ENCODE measurements at places on chromosomes 6 and 20.

DNA sequence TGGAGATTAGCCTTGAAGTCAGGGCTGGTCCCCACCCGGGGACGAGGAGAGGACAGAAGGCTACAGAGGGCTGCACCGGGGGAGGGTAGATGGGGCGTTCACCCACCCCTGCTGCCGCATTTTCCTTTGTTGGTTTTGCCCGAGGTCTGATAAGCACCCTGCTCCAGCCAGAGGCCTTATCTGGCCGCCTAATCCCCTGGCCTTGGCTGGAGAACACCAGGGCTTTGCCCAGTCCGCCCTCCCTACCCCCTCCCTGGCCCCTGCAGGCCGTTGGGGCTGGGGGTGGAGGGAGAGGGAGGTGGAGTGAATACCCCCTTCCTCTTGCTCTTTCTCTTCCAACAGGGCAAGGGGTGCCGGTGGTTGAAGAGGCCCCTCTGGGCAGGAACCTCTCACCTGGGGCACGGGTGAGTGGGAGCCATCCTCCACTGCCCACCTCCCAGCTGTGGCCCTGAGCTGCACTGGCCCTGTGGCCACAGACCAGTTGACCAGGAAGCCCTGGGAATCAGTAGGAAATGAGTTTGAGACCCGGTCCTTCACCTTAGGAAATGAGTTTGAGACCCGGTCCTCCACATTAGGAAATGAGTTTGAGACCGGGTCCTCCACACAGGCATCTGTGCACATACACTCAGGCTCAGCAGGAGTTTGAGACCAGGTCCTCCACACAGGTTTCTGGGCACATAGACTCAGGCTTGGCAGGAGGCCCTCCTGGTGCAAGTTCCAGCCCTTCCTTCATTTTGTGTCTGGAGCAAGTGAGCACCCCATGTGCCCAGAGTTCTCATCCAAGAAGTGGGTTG, 12.0 kb upstream of the GATA5 start:
- no peak for DNase-seq

GRCh38 chr6:24935366-24936152, at the start of gene RIPOR2:
RIPOR2 (minus strand) TSS chr6:24935960; CDS start chr6:24935898, 62 bp downstream.
- peak; percentile 61 for DNase-seq

- no peak for DNase-seq
Measured at GRCh38 chr6:109344226-109344625, 38.0 kb downstream of the CD164 start.

GRCh38 chr6:139490482-139490881, 116.0 kb upstream of the CITED2 start:
- peak; percentile 29 for DNase-seq

GRCh38 chr6:149366267-149366921, 33.7 kb upstream of the SUMO4 start:
- no peak for DNase-seq

DNA sequence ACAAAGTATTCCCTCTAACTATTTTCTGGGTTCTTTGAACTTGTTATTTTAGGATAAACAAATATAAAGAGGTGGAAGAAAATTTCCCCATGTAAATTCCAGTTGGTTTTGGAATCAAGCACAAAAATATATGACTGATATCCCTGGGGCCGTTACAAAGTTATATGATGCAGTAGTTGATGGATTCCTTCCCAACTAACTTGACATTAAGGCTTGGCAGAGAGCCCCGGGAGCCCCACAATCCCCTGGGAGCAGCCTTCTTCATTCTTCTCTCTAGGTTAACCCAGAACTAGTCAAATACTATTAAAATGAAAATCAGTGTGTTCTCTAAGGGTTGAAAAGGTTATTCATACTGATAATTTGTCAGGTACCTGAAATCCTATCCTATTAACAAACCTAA, 508.9 kb upstream of the SOX4 start:
- DNase-seq, result no peak

DNA sequence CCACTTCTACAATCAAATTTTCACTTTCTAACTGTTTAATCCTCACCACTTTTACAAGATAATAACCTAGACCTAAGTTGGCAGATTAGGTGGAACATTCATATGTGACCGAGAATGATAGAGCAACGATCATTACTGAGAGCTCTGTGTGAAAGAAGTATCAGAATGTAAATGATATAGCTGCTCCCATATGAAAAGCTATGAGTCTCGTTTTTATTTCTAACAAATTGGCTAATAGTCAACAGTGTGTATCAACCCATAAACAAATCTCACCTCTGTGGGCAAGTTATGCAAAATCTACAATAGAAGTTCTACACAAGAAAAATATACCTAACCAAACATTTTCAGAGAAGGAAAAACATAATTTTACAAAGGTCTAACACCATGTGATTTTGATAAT, 3.7 kb downstream of the LGSN start:
- DNase-seq, result no peak

DNA sequence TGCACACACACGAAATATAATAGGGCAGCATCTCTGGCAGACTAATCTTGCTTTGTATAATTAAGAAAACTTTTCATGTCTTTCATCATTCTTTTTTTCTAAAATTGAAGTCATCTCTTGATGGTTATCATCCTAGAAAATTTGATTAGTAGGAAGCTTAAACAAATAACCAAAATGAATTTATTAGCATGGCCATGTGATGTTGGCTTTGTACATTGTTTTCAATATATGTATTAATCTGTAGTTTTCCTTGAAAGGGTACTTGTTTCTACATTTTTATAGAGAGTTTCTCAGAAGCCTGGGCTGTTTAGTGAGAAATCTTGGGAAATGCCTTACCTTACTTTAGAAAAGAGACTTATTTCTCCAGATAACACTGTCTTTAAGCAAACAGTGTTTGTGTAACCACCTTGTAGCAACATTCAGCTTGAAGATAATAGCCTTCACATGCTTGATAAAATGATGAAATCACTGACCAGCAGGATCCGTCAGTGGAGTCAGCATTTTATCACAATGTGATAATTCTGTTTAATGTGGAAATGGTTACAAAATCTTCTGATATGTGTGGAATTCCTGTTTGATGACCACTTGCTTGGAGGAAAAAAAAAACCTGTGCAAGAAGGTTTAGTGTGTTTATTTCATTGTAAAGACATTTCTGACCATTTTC, 147.8 kb downstream of the MACROD2 start:
- DNase-seq, result no peak

DNA sequence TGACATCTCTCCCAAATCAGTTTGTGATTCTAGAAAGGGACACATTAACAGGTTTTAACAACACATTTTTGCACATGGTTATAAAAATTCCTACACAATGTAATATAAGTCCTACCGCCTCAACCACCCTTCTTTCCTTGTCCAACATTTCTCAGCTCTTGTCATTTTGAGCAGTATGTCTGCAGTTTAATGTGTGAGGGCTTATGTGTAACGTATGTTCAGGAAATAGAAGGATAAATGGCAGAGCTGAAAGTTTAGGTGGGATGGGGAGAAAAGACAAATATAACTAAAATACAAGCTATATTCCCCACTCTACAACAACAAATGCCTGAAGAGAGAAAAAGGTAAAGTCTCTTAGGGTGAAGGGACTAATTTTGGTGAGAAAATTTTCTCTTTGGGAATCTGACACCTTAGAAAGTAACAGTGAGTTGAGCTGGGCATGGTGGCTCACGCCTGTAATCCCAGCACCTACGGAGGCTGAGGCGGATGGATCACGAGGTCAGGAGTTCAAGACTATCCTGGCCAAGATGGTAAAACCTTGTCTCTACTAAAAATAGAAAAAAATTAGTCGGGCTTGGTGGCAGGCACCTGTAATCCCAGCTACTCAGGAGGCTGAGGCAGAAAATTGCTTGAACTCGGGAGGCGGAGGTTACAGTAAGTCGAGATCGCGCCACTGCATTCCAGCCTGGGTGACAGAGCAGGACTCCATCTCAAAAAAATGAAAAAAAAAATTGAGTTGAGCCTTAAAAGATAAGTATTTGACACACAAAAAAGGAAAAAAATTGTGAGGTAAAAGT, 5.1 kb downstream of the PNRC1 start:
- DNase-seq, result no peak

- DNase-seq, result no peak
Measured at GRCh38 chr6:47206626-47207025, 103.1 kb downstream of the TNFRSF21 start.

DNA sequence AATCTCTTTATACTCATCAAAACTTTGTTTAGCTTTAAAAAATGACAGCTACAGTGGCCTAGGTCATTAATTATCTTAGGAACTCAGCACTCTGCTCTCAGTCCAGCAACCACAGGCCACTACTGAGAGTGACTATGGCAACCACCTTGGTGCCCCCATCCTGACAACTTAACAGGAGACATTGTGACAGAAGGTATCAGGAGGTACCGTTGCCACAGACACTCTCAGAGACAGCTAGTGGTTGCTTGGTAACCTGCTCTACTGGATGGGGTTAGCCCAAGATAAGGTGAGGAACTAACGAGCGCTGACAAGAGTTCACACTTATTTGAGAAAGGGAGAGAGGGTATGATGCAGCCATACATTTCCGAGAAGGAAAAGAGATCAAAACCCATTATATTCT, 76.1 kb upstream of the TFAP2D start:
- no peak for DNase-seq

DNA sequence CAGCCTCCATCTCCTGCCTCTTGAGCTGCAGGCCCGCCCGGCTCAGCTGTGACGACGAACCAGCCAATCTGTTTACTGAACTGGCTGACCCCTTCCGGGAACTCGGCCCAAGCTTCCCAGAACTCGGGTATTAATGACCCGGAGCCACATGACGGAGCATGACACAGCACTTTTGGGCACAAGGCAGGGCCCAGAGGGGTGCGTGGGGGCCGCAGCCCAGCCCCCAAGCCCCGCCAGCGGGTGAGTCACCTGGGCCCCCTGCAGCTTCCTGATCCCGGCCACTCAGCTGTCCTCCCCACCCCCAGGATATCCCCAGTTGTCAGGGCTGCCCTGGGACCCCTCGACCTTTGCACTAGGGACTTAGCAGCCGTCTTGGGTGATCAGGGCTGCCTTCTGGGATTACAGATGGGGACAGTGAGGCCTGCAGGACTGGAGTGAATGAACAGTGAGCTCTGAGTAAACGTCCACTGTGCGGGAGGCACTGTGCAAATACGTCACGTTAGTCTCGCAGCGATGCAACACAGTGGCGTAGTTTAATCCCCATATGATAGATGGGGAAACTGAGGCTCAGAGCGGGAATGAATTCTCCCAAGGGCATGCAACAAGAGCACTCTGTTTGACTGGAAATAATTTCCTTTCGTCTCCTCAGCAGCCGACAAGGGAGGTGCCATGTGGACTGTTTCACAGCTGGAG, 102.1 kb downstream of the CEBPB start:
- peak; percentile 84 for DNase-seq

DNA sequence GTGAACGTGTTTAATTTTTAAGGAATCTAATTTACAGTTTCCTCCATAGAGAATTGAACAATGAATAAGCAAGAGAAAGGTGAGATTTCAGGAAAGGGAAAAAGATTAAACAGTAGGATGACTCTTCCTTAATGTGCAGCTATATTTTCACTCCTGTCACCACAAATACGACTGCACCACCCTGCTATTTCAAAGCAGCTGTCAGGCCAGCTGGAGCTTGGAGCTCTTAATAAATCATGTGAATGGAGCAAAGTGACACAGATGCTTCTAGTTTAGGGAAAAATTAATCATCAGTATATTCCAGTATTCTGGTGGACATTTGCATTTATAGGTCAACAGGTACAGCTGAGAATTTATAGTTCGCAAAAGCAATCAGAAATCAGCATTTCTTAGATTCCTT, 56.5 kb upstream of the PKIB start:
- no peak for DNase-seq

DNA sequence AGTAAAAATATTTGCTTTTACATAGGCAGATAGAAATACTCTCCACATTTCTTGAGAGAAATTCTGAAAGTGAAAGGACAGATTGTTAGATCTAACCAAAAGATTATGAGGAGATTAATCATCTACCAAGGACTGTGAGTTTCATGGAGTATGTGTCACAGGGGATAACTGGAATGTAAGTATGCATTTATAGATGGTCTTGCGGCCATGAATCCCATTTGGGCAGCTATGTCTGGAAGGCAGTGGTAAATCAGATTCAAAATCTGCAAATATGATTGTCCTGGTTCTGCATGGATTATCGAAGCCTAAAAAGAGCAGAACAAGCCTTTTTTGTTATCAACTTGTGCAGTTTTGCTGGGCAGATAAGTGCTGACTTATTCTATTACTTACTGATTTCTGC, 293.8 kb downstream of the RFPL4B start:
- DNase-seq, result no peak

DNA sequence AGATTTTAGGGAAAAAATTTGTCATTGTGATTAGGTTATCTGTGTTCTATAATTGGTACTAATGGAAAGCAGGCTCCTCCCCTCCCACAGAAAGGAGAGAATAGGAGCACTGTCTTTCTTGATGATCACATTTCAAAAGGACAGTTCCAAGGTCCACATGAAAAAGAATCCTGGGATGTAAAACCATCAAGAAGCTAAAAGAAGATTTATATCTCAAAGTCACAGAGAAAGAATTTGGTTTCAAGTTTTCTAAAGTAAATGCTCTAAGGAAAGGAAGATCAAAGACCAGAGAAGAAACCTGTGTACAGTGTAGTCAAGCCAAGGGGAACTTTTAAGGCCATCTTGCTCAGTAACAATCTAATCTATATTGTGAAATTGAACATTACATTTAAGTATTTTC, 652.7 kb upstream of the HS3ST5 start:
- DNase-seq, result no peak

- no peak for DNase-seq
Measured at GRCh38 chr6:153032255-153032882, 29.9 kb upstream of the MTRF1L start.

DNA sequence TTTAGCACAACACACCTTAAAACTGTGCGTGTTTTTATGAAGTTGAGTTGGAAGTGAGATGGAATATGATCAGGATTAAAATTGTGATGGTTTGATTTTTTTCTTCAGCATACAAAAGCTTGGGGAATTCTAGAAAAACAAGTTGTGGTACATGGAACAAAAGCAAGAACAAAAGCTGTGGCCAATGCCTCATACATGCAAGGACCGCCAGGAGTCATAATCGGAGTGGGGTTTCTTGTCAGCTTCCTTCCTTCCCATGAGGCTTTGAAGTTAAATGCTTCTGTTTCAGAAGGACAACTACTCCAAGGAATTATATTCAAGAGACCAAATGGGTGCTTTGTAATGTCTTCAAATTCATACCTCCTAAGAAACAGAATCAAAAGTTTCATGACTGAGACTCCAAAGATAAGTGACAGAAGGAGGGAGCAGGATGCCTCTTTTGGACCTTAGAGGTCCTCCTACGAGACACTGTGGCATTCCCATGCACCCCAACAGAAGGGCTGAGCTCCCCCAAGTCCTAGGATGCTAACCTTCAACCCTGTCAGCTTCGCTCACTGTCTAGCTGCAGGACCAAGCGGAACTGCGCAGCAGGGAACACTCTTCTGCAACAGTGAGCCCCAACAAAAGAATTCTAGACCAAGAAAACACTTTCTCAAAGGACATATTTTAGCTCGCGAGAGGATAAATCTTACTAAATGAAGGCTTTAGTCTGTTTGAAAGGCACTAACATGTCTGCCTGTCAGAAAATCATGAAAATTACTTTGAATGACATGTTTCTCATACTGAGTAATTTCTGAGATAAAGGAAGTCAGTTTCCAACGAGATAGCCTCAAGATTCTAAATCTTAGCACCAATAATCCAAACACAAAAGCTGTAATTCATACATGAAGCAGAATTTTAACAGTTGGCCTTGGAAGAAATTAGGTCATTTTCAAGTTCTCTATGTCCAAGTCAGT, 108.5 kb upstream of the NHSL1 start:
- no peak for DNase-seq

GRCh38 chr20:43691928-43692524, 25.1 kb downstream of the MYBL2 start:
- no peak for DNase-seq

GRCh38 chr6:106560996-106561685, 68.2 kb downstream of the RTN4IP1 start:
- DNase-seq, result no peak
